ENCODE measurements at places on chromosomes 11 and 22.

- no peak for DNase-seq
Measured at GRCh38 chr11:116240710-116241109, 532.1 kb downstream of the BUD13 start.

GRCh38 chr22:44460287-44460686 lies 37.7 kb downstream of the RTL6 start:
- DNase-seq = no peak

- DNase-seq = no peak
Measured at GRCh38 chr11:86774417-86774816, 25.9 kb upstream of the PRSS23 start.

- no peak for DNase-seq
Measured at GRCh38 chr11:67687986-67688385, 13.6 kb upstream of the ALDH3B2 start.

GRCh38 chr11:66081505-66081904 lies 11.4 kb downstream of the PACS1 start:
- DNase-seq = no peak

- DNase-seq = peak; percentile 73
Measured at GRCh38 chr22:45903355-45904135, 73.4 kb downstream of the WNT7B start.

GRCh38 chr11:123391646-123392348 lies 38.3 kb upstream of the GRAMD1B start:
- no peak for DNase-seq

- DNase-seq = no peak
Measured at GRCh38 chr11:35146711-35147110, 7.7 kb downstream of the CD44 start.

- DNase-seq = no peak
Measured at GRCh38 chr11:8315463-8315862, 51.8 kb upstream of the LMO1 start.

DNA sequence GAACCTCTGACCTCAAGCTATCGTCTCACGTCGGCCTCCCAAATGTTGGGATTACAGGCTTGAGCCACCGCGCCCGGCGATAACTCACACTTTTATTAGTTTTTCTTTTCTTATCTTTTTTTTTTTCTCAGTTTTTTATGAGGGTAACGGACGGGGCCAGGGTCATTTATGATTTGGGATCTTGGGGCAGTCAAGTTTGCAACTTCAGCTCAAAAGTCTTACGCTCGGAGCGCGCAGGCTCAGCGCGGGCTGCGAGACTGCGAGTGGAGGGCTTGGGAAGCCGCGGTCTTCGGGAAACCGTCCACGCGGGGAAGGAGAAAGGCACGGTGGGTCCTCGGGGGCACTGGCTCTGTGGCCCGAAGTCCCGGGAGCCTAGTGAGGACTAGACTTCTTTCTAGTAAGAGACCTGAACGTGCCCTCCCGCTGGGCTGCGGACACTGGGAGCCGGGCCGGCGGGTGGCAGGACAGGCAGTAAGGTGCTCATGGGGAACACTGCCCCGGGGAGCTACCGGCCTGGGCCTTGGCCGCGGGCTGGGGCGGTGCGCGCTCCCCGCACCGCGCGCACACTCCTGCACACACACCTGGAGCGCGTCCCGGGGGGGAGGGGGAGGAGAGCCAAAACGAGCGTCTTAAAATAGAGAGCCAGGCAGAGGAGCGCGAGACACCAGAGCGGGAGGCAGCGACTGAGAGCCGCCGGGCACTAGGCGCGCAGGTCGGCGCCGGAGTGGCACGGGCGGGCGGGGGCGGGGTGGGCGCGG lies 476 bp upstream of the BARX2 start:
- DNase-seq = no peak

DNA sequence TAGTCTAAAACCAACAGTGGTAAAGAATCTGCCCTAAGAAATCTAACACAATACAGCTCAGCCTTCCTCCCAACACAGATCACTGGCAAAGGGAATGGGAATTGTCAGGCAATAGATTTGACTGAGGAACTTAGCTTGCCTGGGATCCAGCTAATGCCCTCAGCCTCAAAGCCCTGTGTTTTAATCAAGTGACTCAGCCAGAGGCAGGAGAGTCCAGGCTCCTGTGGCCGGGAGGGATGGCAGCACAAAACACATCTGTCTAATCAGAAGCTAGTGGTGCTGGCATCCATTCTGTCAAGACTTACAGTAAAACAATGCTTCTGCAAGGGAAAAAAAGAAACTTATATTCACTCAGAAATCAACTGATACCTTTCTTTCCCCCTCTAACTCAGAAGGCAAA lies 5.6 kb downstream of the SYTL2 start:
- DNase-seq = no peak

GRCh38 chr11:44857490-44858090 lies 93.1 kb downstream of the TP53I11 start:
- no peak for DNase-seq

- no peak for DNase-seq
Measured at GRCh38 chr11:67634366-67635230, 4.9 kb upstream of the NUDT8 start.

DNA sequence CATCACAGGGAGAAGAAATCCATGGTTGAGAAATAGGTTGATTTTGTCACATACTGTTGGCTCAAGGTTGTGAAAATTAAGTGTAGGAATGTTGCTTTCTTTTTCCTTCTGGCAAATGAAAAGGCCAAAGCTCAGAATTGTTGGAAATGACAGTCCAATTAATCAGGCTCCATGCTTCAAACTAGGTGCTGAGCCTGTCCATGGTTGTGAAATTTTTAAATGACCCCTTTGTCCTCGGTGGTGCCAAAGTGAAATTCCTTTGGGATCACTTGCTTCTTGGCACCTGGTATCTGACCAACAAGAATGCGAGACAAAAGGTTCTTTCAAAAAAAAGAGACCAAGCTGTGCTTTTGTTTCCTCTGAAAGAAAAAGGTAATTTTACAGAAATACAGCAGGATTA lies 451.9 kb downstream of the ETS1 start:
- DNase-seq = no peak

DNA sequence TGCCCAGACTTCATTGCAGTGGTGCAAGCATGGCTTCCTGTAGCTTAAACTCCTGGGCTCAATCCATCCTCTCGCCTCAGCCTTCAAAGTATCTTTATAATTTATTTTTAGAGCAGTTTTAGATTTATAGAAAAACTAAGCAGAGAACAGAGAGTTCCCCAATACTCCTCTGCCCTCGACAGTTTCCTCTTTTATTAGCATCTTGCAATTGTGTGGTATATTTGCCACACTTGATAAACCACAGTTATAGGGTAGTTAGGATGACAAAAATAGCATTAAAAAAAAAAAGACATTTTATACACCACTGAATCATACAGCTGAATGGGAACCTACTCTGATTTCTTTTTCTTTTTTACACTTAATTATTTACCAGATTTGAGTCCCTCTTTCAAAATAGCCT lies 31.2 kb downstream of the MS4A2 start:
- DNase-seq = no peak

DNA sequence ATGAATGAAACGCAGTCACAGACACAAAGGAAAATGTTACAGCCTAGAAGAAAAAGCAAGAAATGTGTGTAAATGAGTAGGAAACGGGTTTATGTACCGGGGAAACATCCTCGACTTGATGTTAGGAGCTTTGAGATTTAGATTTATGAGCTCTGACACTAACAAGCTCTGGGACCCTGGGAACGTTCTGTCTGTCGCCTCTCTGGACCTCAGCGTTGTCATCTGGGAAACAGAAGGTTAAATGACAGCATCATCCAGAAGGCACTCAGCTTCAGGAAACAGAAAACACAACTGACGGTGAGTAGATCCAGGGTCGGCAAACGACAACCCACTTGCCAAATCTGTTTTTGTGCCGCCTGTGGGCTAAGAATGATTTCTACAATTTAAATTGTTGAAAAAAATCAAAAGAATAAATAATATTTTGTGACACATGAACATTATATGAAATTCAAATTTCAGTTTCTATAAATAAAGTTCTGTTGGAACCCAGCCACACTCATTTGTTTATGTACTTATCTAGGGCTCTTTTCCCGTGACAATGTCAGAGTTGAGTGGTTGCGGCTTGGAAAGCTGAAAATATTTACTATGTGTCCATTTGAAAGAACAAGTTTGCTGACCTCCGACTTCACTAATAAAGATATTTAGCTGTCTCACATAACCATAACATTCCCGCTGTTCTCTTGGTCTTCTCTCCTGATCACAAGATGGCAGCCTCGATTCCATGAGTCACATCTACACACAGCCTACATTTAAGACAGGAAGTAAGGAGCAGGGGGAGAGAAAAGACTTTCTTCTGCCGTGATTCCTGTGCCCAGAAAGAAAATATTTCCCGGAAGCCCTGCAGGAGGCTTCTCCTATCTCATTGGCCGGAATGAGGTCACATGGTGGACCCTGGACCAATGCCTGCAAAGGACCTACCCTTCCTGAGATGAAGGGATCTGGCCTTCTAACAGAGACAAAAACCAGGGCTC lies 47.1 kb upstream of the SYT13 start:
- DNase-seq = peak; percentile 81

GRCh38 chr11:23997356-23997755 lies 499.5 kb upstream of the LUZP2 start:
- no peak for DNase-seq

GRCh38 chr11:64341429-64341828 lies 1.4 kb downstream of the CCDC88B start:
- DNase-seq = no peak

GRCh38 chr11:121696177-121696871 lies 243.6 kb upstream of the SORL1-AS1 start:
- DNase-seq = no peak

GRCh38 chr11:33015621-33016551 lies at the start of gene DEPDC7:
TSS of gene DEPDC7 (plus strand) at chr11:33015878. CDS start at chr11:33015956, 78 bp downstream.
- peak; percentile 86 for DNase-seq

- no peak for DNase-seq
Measured at GRCh38 chr11:64001484-64002420, 15.5 kb downstream of the OTUB1 start.

GRCh38 chr22:19517919-19518611 lies 6.1 kb downstream of the CLDN5 start:
- no peak for DNase-seq

GRCh38 chr22:42844756-42845155 lies 12.3 kb downstream of the ARFGAP3 start:
- DNase-seq = no peak

- no peak for DNase-seq
Measured at GRCh38 chr11:103948187-103948763, 88.2 kb upstream of the DDI1 start.

DNA sequence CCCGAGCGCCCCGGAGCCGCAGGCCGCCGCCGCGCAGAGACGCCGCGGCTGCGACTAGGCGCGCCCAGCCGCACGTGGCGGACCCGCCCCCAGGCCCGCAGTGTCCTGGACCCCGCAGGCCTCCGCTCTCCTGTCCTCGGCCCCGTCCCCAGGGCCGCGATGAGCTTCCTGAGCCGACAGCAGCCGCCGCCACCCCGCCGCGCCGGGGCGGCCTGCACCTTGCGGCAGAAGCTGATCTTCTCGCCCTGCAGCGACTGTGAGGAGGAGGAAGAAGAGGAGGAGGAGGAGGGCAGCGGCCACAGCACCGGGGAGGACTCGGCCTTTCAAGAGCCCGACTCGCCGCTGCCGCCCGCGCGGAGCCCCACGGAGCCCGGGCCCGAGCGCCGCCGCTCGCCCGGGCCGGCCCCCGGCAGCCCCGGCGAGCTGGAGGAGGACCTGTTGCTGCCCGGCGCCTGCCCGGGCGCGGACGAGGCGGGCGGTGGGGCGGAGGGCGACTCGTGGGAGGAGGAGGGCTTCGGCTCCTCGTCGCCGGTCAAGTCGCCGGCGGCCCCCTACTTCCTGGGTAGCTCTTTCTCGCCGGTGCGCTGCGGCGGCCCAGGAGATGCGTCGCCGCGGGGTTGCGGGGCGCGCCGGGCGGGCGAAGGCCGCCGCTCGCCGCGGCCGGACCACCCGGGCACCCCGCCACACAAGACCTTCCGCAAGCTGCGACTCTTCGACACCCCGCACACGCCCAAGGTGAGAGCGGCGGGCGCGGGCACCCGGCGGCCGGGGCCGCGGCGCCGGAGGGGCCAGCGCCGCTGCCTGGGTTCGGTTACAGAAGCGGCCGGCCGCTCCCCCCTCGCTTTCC lies 528 bp downstream of the WEE1 start:
- no peak for DNase-seq

DNA sequence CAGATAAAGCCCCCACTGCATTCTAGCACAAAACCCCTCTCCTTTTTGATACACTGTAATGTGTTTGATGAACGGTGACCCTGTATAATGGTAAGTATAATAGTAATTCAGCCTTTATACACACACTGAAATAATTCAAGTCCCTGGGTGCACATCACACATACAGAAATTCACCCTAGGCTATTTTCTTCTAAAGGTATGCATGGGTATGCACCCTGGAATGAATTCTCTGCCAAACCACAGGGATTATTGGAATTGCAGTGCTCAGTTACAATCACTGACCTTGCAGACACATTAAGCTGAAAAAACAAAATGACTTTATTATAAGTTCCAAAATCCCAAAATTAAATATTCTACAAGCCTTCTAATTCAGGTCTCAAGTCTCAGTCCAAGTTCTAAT lies 245.9 kb upstream of the FAT3 start:
- DNase-seq = no peak

DNA sequence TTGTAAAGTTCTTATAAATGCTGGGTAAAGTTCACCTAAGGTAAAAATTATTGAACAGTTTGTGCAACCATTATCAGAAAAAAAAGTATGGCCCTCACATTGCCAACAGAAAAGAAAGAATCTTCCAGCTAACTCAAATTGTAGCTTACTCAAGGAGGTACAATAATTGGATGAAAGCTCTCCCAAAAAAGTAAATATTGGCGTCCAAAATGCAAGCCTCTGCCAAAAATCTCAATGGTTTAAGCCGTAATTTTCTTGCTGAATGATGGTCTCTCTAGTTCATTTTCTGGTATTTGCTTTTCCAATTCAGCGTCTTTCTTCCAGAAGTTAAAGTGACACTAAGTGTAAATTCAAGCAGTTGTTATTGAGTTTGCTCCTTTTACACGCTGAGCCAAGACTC lies 727.3 kb downstream of the LRRC4C start:
- DNase-seq = no peak

DNA sequence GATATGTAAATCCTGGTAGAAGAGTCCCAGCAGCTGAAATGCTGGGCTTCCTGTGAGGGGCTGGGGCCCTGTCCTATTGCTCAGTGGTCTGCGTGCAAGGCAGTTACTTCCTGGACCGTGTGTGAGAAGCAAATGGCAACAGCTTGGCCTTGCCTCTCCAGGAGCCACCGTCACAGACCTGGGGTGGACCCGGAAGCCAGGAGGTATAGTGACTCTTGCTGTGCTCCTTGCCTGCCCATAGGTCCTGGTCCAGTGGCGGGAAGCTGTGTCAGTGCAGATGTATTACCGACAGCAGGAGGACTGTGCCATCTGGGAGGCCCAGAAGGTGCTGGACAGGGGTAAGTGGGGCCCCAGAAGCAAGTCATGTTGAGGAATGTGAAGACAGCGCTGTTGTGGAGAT lies 54.3 kb downstream of the PISD start:
- DNase-seq = no peak

GRCh38 chr11:38089726-38090125 lies 1491.7 kb upstream of the RAG2 start:
- DNase-seq = no peak

- no peak for DNase-seq
Measured at GRCh38 chr11:8287703-8288102, 24.0 kb upstream of the LMO1 start.
